Upper lobe of right lung (tissue), 1 donor: ENCODE measurements at places on chromosomes 2 and 18. TPM values are rescaled to one million over a fixed set of nuclear protein-coding genes. Genes with fewer than 3 reads are reported as not detected.

GRCh38 chr18:48896326-48896874 lies 54.4 kb downstream of the SMAD7 start:
- no peak overlapping the region for H3K4me3 ChIP-seq
- no peak for DNase-seq
- H3K4me1 ChIP-seq: peaks cover 8% of the 10 kb centered on the region
- no peaks in the 10 kb centered on the region for H3K36me3 ChIP-seq

GRCh38 chr18:46574743-46575115 lies 82.3 kb downstream of the LOXHD1 start:
- no peaks in the 10 kb centered on the region for H3K4me1 ChIP-seq
- H3K27me3 ChIP-seq: no peaks in the 10 kb centered on the region
- no peak overlapping the region for H3K4me3 ChIP-seq

DNA sequence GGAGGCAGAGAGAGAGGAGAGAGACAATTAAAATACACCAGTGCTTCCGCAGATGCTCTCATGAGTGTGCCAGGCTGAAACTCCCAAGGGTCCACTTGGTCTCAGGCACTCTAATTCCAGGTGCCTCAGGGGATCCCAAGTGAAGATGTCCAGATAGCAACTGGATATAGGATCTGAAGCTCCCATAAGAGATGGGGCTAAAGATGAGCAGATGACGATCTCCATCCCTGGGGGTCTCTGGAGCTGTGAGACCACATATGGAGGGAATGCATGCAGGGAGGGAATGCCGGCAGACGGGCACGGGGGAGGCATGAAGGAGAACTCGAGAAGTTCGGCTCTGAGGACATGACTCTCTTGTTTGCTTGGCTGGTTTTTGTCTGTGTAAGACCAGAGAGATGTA lies 223.7 kb upstream of the RAB6C start:
- no peak overlapping the region for H3K4me3 ChIP-seq
- no peaks in the 10 kb centered on the region for H3K36me3 ChIP-seq
- H3K27me3 ChIP-seq: no peaks in the 10 kb centered on the region

- no peak overlapping the region for H3K4me3 ChIP-seq
- H3K4me1 ChIP-seq: no peaks in the 10 kb centered on the region
- no peaks in the 10 kb centered on the region for H3K27me3 ChIP-seq
These were observed 27.9 kb upstream of the ODC1 start for GRCh38 chr2:10475811-10476660.

- H3K4me3 ChIP-seq: no peak overlapping the region
- no peaks in the 10 kb centered on the region for H3K4me1 ChIP-seq
- H3K27ac ChIP-seq: no peak overlapping the region
- no peaks in the 10 kb centered on the region for H3K36me3 ChIP-seq
- H3K27me3 ChIP-seq: no peaks in the 10 kb centered on the region
These were observed 18.1 kb downstream of the ARHGAP28 start for GRCh38 chr18:6747646-6748045.

DNA sequence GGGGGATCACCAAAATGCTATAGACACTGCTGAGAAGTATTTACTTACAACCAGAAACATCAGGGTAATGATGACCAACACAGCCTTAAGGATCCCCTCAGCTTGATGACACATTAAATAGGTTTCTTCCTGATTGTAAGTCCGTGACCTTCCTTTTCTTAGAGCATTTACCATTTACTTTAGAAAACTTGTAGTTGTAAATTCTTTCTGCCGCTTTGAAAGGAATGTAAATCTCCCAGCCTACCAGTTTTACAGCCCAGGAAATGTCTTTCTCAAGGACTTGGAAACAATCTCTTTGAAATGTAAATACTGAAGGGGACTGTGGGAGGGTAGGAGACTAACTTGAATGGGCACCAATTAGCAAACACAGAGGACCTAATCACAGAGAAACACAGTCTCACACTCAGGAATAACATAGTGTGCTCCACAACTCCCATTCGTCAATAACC lies 278.6 kb downstream of the DSC3 start:
- no peak overlapping the region for H3K27ac ChIP-seq
- H3K27me3 ChIP-seq: no peaks in the 10 kb centered on the region
- H3K36me3 ChIP-seq: no peaks in the 10 kb centered on the region
- H3K4me1 ChIP-seq: no peaks in the 10 kb centered on the region
- no peak overlapping the region for H3K4me3 ChIP-seq

GRCh38 chr2:16900405-16901025 lies 234.9 kb upstream of the CYRIA start:
- no peak overlapping the region for H3K27ac ChIP-seq
- H3K4me1 ChIP-seq: no peaks in the 10 kb centered on the region
- H3K36me3 ChIP-seq: no peaks in the 10 kb centered on the region
- no peak overlapping the region for H3K4me3 ChIP-seq
- no peak for DNase-seq
- no peaks in the 10 kb centered on the region for H3K27me3 ChIP-seq

GRCh38 chr2:231183851-231184250 lies 14.6 kb upstream of the ARMC9 start:
- H3K27me3 ChIP-seq: no peaks in the 10 kb centered on the region
- no peak overlapping the region for H3K27ac ChIP-seq
- H3K4me1 ChIP-seq: peaks cover 24% of the 10 kb centered on the region
- DNase-seq: no peak

ERFE gene
- not detected for total RNA-seq
